Activated naive CD4-positive, alpha-beta T cell (primary cell): ENCODE measurements at places on chromosomes 7 and 10.

DNA sequence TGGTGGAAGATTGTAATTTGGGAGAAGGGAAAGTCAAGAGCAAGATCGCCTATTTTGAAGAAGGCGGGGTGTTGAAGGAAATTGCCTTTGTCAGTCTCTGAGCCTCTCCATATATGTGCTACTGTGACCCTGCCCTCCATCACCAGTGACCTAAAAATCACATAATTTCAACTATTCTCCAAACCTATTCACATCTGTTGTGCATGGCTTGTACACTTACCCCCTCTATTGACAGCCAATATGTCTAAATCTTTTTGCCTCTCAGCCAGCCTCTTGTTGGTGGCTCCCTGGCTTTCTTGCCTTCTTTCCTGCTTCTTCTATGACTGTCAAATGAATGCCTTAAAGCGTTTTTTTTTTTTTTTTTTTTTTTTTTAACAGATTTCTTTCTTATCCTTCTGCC is 295.6 kb downstream of the AUTS2 start:
- no peak for DNase-seq

DNA sequence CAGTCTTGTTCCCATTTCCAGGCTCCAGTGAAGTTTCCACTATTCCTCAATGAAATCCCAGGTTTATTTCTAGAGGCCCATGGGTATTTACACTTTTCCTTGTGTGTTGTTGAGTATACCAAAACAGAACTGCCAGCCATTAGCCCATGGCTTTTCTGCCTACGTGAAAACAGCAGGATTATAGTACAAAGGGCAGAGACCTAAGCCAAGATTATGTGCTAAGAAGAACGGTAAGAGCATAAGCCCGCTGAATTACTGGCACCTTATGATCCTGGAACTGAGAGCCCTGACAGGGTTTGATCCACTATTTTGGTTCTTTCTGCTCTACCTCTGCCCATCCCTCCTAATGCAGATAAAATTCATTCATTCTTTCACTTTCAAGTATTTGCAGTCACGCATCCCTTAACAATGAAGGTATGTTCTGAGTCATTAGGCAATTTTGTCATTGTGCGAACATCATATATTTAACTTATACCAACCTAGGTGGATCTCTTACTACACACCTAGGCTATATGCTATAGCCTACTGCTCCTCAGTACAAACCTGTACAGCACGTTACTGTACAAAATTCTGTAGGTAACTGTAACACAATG is 16.0 kb downstream of the SEMA3C start:
- no peak for DNase-seq

DNA sequence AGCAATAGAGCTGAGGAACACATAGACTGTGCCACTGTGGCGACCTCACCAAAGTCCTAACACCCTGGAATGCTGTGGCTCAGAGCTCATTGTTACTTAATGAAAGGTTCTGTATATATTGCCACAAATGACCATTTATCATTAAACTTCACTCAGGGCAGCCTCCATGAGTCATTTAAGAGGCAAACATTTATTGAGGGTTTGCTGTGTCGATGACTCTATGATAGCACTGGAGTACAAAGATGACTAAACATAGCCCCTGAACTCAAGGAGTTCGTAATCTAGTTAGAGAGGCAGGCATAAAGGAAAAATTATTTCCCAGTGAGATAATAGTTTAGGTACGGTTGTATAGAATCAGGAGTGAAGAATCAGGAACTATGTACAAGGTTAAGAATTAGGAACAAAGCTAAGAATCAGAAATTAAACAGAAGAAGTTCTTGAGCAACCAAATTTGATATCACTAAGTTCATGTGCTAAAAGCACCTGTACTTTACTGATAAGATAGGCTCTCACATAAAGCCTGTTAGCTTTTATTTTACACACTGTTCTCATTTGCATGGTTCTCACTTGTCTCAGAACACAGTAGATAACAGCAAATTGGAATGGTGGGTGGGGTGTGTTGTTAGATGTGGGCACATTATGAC is 7.9 kb downstream of the ENTPD7 start:
- no peak for DNase-seq

DNA sequence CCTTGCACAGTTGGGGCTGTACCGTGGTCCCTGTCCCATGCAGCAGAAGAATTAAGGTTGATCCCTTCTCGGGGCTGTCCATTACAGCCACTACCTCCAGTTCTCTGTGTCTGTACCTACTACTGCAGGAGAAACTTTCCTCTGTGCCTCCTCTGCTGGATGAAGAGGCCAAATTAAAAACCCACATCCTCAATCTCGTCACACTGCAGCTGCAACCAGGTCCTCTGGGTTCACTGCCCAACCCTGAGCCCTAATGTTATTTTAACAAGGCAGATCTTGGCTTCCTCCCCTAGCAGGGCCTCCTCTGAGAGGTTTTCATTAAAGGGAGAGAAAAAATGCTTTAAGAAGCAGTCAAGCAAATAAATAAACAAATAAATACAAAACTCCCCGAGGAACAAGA is 66.6 kb downstream of the PLXNA4 start:
- DNase-seq: no peak
